ENCODE measurements at places on chromosomes 4 and X.
A peak's percentile ranks its signal among the peaks of the same experiment; 100 is the strongest.

GRCh38 chrX:9942086-9942485, 25.1 kb upstream of the CLDN34 start:
- DNase-seq = no peak

GRCh38 chr4:65341557-65341956, 328.7 kb downstream of the EPHA5 start:
- DNase-seq = no peak

GRCh38 chrX:136030303-136031191, 45.3 kb downstream of the SLC9A6 start:
- DNase-seq = no peak

DNA sequence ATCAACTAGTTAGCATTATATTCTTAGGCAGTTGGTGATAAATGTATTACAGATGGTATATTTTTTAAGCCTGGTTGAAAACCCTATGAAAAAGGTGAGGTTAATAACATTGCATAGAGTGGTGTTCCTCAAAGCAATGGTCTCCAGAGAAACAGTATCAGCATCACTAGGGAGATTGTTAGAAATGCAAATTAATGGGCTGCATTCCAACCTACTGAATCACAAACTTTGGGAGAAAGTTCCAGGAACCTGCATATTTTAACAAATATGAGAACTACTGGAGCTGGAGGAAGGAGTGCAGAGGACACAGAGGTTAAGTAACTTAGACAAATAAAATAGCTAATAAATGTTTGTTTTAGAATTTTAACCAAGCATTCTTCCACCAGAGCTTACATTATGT, 166.9 kb upstream of the PCDH10 start:
- no peak for DNase-seq

DNA sequence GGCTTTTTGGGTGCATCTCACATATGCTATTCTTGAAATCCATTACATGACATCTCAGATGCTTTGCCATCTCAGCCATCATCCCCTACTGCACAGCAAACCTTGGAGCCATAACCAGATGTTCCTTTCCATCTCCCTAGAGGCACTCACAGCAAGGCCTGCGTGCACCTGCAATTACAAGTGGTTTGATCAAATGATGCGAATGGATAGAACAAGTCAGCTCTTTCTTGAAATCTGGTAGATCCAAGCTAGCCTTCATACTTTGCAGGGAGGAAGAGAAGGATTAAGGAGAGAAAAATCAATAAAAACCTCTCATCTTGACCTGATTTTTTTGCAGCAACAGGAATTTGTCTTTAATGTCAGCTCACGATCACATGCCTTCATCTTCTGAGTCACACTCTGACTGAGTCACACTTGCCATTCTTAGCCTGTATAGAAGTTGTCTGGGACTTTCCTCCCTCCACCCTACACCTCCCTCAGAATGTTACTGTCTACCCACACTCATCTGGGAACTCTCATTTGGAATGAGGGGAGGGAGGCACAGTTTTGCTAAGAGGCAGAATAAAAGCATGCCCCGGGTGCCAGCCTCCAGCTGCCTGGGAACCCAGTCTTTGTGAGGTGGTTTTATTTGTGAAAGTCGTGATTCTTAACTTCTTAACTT, 11.9 kb upstream of the TRIML1 start:
- no peak for DNase-seq

GRCh38 chrX:73913580-73913979, 350.6 kb downstream of the CHIC1 start:
- no peak for DNase-seq

DNA sequence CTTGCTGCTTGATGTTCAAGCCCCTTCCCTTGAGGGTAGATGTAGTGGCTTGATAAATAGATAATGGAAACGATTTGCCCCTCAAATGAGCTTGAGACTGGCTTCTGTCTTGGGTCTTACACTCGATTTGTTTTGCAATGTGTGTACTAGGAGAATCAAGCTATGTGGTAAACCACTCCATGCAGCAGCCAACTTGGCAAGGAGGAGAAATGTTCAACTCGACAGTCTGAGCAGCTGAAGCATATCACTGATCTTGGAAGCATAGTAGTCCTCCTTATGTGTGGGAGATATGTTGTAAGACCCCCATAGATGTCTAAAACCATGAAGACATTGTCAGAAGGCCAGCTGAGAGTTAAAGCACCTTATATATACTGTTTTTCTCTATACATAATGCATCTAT, 125.3 kb downstream of the CCNG2 start:
- no peak for DNase-seq

GRCh38 chrX:139877710-139878414, 55.0 kb downstream of the ATP11C start:
- no peak for DNase-seq

- DNase-seq = no peak
Observed at GRCh38 chrX:121407627-121408026, 360.2 kb downstream of the GLUD2 start.

DNA sequence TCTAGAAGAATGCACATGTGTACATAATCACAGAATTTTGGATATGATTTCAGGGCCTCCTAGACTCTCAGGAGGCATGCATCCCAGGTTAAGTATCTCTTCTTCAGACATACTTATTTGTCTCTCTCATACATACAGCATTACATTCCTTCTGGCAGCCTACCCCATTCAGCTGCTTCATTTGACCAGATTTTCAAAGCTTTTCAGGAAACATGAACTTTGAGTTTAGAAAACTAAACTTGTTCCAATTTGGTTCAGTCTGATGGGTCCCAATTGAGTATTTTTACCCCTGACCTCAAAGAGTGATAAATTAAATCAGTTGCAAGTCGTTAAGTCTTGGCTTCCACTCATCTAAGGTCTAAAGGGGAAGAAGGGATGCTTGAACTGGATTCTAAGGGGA, 330.9 kb downstream of the ARHGAP24 start:
- DNase-seq = no peak

DNA sequence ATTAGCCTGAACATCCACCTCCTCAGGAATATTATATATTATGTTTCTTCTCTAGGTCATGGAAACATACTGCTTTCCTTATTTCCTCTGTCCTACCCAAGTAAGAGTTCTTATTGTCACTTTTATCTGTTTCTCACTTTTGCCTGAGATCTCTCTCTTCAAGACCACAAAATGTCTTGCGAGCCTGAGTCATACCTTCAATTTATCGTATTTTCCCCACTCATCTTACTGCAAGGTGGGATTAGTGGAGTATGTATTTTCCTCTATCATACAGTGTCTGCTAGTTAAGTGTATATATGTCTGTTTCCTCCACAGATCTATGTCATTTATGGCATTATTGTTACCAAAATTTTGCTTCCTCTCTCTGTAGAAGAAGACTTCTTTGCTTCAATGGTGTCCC, 124.5 kb downstream of the EIF4E start:
- no peak for DNase-seq

DNA sequence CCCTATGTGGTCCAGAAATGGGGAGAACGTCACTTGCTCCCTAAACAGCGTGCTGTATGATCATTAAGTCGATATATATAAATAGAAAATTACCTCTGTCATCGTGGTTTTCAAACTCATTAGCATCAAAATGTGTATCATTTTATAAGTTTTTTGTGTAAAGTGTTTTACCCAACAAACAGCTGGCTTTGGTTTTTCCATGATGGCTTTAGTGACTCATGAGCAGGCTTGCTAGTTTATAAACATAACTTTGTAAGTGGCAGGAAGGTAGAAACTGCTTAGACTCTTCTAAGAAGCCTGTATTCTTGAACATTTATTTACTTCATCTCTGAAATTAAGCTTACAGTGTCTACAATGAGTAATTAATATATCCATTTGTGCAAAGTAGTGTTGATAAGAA, 108.4 kb upstream of the DIPK2B start:
- DNase-seq = no peak

GRCh38 chr4:109708990-109709389, 5.7 kb upstream of the CASP6 start:
- DNase-seq = no peak

DNA sequence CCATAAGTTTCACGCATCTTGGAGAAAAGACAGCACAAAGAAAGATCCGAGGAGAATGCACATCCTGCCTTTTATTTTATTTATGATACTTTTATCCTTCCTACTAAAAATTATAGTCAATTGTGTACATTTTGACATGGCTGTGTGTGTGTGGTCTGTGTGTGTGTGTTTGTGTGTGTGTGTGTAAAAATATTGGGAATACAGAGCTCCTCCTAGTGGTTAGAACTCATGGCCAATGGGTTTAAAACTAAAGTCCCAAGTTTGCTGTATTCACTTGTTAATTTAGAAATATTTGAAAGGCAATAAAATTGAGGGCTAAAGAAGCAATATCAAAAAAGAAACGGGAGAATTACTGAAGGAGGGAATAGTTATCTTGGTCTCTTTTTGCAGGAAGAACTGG, 47.5 kb downstream of the NKX6-1 start:
- peak; percentile 32 for DNase-seq

- DNase-seq = no peak
Observed at GRCh38 chrX:133306316-133306715, 88.2 kb upstream of the TFDP3 start.

DNA sequence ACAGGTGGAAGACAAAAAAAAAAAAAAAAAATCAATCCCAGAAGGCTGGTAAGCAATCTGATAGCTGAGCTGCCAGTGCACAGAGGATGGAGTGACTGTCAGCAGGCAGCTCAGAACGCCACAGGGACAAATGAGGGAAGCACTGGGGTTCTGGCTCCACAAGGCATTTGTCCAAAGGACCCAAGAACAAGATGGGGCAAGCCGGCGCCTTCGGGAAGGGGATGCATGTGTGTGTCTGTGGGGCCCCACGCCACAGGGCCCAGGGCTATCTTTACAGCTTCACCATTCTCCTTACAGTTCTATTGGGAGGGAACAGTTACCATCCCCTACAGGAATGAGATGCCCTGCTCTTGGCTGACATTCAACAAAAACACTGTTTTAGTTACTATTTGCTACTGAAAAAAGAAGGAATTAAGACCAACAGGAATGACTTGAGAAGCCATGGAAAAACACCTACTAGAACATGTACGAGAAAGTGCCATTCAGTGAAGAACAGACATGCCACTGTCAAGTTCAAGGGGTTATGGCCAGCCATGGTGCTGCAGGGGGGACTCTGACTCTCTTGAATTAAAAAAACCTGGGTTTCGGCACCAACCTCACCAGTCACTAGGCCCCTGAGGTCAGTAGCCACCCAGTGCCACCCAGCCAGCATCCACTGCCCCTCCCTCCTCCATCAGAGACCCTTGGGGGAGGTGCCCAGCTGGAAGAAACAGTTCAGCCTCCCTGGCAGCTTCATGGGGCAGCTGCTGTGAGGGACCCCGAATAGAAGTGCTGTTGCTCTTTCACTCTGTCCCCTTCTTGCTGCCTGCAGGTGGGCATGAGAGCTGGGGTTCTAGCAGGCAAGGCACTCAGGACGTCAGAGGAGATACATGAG, 18.5 kb downstream of the WDR1 start:
- DNase-seq = no peak

- no peak for DNase-seq
Observed at GRCh38 chr4:997375-998071, 4.3 kb upstream of the SLC26A1 start.

DNA sequence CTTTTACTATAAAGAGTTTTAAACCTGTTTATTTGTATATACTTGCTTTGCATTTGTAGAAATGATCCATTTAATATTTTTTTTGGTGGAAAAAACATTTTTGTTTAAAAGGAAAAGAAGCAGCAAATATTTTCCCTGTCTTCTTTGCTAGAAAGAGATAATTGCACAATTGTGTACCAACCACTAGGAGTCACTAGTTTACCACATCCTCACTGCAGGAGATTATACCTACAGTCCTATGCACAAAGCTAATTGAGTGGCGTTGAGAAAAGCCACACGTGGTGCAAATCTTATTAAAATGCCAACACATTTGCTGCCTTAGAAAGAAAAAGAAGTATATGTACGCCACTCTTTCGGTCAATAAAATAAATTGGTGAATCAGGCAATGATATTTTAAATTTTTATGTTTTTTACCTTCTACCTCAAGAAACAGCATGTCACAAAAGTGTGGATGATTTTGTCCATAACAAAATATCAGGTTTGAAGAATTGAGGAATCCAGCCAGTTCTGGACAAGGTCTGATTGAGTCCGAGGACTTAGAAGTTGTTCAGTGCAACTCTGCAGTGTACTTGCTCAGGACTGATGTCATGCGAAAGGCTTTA, 102.9 kb downstream of the GRXCR1 start:
- peak; percentile 76 for DNase-seq

DNA sequence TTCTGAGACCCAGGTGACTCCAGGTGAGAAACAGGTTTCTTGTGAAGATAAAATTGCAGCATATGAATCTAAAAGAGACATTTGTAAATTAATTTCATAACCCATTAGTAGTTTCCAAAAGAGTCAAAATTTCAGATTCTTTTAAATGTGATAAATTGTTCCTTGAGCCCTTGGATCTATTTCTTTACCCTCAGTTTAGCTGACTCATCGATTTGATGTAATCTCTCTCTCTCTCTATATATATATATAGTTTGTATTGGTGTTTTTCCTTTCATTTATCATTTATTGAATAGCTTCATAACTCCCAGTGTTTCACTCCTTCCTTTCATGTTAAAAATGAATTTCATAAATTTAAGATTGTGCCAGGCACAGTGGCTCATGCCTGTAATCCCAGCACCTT, 96.9 kb downstream of the RAPGEF2 start:
- no peak for DNase-seq

GRCh38 chr4:115325836-115326235, 212.4 kb upstream of the NDST4 start:
- DNase-seq = no peak

DNA sequence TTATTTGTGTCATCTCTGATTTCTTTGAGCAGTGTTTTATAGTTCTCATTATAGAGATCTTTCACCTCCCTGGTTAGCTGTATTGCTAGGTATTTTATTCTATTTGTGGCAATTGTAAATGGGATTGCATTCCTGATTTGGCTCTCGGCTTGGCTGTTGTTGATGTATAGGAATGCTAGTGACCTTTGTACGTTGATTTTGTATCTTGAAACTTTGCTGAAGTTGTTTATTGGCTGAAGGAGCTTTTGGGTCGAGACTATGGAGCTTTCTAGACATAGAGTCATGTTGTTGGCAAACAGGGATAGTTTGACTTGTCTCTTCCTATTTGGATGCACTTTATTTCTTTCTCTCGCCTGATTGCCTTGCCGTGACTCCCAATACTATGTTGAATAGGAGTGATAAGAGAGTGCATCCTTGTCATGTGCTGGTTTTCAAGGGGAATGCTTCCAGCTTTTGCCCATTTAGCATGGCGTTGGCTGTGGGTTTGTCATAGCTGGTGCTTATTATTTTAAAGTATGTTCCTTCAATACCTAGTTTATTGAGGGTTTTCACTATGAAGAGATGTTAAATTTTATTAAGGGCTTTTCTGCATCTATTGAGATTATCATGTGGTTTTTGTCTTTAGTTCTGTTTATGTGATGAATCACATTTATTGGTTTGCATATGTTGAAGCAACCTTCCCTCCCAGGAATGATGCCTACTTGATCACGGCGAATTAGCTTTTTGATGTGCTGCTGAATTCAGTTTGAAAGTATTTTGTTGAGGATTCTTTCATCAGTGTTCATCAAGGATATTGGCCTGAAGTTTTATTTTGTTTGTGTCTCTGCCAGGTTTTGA, 72.7 kb upstream of the BOD1L1 start:
- no peak for DNase-seq

- no peak for DNase-seq
Observed at GRCh38 chr4:112532267-112532666, 16.3 kb upstream of the NEUROG2 start.
